ENCODE measurements at places on chromosomes 12 and 14. TPM values are rescaled to one million over a fixed set of nuclear protein-coding genes. Genes with fewer than 3 reads are reported as not detected.

The SCYL2 gene
- 28.2 TPM for total RNA-seq

The STAT6 gene
- total RNA-seq, result 98.8 TPM

The UNG gene
- 30.3 TPM for total RNA-seq

The MVK gene
- 5.1 TPM for total RNA-seq

Measured in epithelial cell of alveolus of lung (primary cell).